ENCODE measurements at places on chromosomes 13 and 19.

DNA sequence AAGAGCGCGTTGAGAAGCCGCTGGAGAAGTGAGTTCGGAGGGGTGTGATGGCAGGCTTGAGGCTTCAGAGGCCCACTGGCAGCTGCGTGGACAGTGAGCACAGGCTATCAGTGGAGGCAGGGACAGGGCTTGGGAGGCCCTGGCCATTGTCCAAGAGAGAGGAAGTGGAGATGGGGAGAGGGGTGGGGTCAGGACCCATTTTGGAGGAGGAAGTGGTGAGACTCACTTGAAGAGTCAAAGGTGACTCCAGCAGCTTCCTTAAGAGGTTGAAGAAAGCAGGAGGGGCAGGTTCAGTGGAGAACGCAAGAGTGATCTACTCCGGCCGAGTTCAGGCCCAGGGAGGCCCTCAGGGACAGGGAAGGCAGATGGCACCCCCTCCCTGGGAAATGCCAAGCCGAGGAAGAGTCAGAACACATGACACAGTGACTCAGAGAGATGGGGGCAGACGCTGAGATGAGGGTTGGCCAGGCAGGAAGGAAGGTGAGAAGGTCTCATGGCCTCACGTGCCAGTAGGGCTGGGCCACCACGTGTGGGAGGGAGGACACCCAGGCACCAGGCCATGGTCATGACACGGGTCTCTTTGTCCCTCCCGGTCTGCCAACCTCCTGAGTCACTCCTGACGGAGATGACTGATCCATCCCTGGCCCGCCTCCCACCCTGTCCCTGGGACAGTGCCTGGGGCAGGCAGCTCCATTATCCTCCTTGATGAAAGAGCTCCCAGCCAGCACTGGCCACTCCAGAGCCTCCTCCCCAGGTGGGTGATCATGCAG, 10.1 kb upstream of the CD22 start:
- DNase-seq = no peak

- no peak for DNase-seq
Observed at GRCh38 chr13:99256709-99257108, 1.5 kb downstream of the GPR18 start.

DNA sequence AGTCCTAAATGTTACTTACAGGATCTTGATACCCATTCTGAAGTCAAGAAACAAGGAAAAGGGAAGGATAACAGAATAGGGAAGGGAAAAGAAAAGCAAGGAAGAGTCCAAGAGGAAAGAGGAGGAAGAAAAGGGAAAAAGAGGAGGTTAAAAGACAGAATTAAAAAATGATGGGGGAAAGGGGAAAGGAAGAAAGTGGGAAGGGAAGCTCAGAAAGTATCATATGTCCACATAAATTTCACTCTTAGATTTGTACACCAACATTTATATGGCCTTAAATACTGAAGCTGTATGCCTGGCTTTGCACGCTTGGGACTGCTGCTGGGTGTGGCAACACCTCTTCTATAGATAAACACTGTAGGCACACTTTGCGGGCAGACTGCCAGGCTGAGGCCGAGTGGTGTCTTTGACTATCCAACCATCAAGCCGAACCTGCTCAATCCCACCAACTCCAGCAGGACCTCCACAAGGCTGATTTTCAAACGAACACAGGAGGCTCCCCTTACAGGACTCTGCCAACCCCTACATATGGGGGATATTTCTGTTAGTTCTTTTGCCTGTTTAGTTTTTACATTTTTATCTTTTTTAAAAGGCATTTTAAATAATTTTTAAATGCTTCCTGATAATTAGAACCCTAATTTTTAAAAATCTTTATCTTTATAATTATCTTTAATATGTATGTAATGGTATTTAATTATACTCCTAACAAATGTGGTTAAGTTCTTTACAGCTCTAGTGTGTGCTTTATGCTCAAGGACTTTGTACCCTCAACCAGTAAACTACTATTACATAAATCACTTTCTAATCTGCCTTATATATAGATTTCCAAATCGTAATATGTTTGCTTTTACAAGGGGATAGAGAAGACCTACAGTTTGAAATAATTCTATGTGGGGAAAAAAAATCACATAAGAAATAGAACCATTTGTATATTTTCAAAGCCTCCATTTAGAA, 154.2 kb downstream of the DIAPH3 start:
- DNase-seq = no peak

- DNase-seq = no peak
Observed at GRCh38 chr13:49560270-49561061, 24.9 kb downstream of the RCBTB1 start.

DNA sequence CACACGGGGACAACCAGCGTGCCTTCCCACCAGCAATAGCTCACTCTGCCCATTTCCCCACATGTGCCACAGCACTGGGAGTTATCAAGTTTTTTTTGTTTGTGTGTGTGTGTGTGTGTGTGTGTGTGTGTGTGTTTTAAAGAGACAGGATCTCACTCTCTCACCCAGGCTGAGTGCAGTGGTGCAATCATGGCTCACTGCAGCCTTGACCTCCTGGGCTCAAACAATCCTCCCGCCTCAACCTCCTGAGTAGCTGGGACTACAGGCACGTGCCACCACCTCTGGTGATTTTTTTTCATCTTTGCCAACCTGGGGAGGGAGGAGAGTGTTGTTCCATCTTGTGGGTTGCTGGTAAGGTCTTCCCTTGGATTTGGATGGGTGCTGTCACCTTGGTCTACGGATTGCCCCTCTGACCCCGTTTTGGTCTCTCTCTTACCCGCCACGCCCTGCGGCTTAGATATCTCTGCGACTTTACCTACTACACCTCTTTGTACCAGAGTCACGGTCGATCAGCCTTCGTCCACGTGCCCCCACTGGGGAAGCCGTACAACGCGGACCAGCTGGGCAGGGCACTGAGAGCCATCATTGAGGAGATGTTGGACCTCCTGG, 22.6 kb downstream of the PGPEP1 start:
- DNase-seq = no peak

- DNase-seq = no peak
Observed at GRCh38 chr13:114143806-114144605, 11.6 kb upstream of the RASA3 start.

- no peak for DNase-seq
Observed at GRCh38 chr13:114118511-114119123, 13.8 kb downstream of the RASA3 start.

- DNase-seq = no peak
Observed at GRCh38 chr19:50626011-50626410, 13.7 kb downstream of the SYT3 start.

DNA sequence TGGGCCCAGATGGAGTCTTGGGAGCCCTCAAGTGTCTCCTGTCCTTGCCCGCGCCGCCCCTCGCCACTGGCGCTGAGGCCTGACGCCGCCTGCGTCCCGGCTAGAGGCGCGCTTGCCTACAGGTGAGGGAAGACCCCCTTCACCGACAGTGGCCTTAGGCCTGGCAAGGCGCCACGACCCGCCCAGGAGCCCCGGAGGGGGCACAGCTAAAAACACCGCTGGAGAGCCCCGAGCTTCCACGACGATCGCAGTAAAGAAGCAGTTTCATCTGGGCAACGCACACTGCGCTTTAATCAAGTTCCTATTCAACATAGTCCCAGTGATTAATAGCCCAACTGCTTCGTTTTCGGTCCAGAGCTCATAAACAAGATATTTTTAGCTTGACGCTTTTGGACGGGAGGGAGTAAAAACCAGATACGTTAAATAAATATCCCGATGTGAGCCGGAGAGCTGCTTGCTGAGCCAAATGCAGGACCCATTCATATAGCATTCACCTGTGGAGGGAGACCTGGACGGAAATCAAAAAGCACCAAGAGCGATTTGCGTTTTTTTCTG, 1.5 kb upstream of the CEBPA start:
- DNase-seq = no peak

DNA sequence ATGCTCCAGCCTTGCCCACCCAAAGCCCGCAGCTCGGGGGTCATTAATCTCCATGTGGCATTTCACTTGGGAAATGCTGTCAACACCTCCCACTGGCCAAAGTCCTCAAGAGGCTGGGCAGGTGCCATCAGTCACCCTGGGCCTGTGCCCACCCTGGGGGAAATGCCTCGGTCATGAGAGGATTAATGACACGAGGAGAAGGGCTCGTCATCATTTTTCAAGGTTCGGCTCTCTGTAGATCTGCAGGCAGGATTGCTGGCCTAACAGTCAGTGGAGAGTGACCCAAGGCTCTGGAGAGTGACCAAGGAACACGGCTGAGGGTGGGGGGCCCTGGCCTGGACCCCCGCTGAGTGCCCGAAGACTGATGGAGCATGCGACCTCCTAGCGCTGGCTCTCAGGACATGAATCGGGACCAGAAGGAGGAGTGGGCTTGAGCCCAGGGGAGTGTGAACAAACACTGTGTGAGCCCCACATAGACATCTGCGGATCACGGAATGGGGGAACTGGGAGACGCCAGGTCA, 15.2 kb upstream of the KCTD15 start:
- no peak for DNase-seq

- no peak for DNase-seq
Observed at GRCh38 chr13:99265162-99265800, 7.1 kb upstream of the GPR18 start.

DNA sequence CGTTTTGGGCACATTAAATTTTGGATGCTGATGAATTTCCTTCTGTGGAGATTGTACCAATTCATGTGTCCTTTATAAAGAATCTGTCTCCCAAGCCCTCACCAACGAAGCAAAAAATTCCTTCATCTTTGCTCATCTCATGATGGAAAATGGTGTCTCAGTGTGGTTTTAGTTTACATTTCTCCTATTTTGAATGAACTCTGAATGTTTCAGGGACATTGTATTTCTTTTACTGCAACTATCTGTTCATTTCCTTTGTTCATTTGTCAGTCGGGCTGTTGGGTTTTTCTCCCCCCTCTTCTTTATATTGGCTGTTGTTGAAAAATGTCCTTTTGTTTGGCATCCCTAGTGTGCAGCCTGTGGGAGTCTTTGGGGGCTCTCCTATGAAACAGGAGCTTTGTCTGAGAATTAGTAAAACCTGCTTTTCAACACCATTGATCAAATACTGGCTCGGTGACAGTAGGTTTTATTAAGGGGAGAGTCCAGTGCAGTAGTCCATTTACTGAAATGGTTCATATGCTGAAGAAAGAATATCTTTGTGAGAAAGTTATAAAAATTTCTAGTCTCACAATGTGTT, 91.3 kb upstream of the C1QTNF9B start:
- no peak for DNase-seq

DNA sequence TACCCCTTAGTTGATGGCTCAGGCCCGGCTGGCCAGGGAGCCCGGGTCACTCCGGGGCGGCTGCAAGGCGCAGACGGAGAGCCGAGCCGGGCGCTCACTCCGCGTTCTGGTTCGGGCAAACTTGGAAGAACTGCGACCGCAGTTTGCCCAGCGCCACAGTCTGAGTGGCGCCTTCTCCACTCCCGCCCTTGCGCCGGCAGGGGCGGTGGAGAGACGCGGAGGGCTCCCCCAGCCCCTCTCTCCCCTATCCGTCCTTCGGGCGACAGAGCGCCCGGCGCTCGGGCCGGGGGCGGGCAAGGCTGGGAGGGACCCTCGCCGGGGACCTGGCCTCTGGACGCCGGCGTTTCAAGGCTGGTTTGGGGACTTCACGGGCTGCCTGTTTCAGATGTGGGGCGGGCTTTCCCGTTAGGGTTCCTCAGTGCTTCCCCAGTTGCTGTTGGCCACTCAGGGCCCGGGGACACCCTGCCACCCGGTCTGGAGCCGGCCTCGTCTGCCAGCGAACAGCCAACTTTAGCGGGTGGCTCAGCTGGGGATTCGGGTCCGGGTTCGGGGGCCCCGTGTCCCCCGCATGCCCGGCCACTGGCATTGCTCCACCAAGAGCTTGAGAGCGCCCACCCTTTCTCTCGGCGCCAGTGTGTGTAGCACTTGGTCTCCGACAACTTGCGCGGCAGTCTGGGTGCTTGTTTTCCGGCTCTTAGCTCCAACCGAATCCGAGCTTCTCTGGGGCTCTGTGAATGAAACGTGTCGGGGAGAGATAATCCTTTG, 1.5 kb downstream of the GPC6 start:
- peak; percentile 54 for DNase-seq

GRCh38 chr13:113427562-113428468, 25.5 kb downstream of the ADPRHL1 start:
- DNase-seq = no peak

GRCh38 chr13:20772401-20773131, 1.2 kb downstream of the EEF1AKMT1 start:
- DNase-seq = no peak

DNA sequence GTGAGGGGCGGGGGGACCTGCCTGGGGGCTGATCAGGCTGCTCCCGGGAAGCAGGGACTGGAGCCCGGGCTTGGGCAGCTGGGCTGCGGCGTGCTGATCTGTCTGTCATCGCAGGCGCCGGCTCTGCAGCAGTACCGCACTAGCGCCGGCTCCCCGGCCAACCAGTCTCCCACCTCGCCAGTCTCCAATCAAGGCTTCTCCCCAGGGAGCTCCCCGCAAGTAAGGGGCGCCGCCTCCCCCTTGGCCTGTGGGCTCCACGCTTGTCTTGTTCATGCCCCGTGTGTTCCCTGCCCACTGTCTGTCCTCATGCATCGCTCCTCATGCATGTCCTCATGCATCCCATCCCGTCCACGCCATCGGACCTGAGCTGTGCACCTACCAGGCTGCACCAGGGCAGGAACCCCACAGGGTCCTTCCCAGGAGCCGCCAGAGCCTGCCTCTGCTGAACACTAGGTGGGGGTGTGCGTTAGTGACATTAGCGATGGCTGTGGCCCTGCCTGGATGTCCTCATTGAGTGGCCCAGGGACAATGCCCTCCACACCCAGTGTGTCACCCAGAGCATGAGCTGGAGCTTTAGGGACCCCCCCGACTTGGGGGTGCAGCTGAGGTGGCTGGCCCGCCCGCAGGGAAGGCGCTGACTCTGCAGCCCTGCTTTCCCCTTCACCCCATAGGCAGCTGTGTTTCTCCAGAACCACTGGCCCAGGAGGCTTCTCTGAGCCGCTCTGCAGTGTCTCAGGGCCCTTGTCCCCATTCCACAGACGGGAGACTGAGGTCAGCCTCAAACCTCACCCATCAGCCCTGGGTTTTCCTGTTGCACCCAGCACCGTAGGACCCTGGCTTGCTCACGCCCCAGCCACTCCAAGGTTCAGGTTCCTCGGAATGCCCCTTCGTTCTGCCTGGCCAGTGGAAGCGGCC, 19.5 kb downstream of the COMP start:
- DNase-seq = no peak

DNA sequence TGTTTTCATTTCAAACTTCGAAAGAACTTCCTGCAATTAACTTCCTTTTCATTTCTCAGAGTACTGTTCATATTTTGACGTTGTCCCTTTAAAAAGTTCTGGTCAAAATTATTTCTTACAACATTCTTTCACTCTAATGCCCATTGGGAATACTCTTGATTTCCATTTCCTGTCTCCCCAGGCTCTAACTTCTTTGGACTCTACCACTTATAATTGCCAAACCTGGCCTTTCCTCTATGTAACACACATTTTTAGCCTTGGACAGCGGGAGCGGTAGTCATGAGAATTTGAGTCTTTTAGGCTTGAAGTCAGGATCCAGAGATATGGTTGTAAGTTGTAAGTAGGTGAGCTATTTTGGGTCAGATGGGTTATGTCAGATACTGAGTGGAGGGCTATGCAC, 163.5 kb upstream of the SPRY2 start:
- no peak for DNase-seq

- no peak for DNase-seq
Observed at GRCh38 chr13:40387775-40388174, 278.7 kb downstream of the FOXO1 start.

Data from NCI-H1436 treated with DMSO at 0.1 percent for 48 hours (cell line).